ENCODE measurements at places on chromosomes 7 and 10. TPM values are rescaled to one million over a fixed set of nuclear protein-coding genes. Genes with fewer than 3 reads are reported as not detected.

Gene GNAT3
- polyA plus RNA-seq: not detected

Gene PCGF6
- 14.6 TPM for polyA plus RNA-seq

Gene SH3PXD2A
- 25.6 TPM for polyA plus RNA-seq

Gene VWC2
- 1.3 TPM for polyA plus RNA-seq

Gene FAM241B
- polyA plus RNA-seq: 11.4 TPM

Gene LHFPL3
- polyA plus RNA-seq: 5.5 TPM

Gene KCNIP2
- 3.6 TPM for polyA plus RNA-seq

Gene PRLHR
- polyA plus RNA-seq: not detected

Gene RAMP3
- 13.9 TPM for polyA plus RNA-seq

Gene GHRHR
- 0.34 TPM for polyA plus RNA-seq

Gene GALNT11
- 116 TPM for polyA plus RNA-seq

- no peak for DNase-seq
These were observed 180.9 kb downstream of the CDK14 start for GRCh38 chr7:90777041-90777440.

DNA sequence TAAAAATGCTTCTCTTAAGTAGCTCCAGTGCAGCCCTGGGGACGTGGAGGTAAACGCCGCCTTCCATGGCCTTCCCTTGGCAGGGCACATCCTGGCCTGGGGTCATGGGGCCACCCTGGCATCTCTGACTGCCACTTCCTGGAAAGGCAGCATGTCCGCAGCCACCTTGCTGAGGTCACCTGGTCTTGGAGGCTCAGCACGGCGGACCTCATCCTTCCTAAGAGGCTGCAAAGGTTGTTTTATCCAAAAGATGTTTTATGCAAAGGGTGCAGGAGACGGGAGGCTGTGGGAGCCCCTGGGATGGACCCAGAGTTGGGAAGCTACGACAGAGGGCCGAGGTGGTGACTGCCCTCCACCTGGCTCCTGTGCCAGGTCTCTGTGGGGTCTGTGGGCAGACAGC, 106.0 kb downstream of the TCERG1L start:
- DNase-seq: no peak

DNA sequence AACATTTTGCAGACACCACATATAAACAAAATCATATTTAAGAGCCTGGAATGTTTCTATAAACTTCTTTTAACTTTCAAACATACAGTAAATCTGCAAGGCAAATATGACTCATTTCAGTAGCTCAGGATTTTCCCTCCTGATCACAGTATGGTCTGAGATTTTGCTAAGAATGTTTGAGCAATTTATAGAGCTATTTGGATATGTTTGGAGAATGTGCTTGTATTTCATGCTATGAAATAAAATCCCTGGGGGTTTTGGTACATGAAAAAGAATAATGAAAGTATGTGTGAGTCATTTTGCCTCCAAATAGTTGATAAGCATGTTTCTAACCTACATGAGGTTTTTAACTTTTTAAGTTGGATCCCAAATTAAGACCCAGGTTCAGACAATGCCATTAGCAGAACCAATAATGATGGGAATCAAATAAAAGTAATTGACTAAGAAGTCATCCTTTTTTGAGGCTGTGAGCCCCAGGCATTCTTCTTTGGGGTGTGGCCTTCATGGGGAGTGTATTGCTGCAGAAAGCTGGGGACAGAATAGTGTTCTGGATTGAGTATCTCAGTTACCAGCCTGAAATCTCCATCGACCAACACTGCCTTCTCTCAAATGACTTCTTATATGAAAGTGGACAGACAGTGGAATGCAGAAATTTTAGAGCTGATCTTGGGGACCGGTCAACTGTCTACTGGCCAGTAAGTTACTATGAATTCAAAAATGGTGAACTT, 66.1 kb upstream of the AGBL3 start:
- no peak for DNase-seq

DNA sequence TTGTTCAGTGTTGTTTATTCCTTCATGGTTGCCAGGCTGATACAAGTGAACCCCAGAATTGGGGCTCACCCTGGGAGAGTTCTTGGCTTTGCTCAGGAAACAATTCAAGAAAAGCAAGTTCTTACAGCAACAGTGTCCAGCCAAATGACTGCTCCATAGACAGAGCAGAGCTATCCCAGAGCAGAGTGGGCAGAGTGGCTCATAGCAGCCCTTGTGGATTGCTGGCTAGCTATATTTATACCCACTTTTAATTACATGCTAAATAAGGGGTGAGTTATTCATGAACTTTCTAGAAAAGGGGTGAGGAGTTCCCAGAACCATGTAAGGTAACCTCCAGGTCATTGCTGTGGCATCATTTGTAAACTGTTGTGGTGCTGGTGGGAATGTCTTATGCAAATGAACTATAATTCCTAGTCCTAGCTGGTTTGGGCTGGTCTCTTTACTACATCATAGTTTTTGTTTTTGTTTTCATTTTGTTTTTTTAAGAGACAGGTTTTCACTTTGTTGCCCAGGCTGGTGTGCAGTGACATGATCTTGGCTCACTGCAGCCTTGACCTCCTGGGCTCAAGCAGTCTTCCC, 59.9 kb upstream of the HBP1 start:
- no peak for DNase-seq

DNA sequence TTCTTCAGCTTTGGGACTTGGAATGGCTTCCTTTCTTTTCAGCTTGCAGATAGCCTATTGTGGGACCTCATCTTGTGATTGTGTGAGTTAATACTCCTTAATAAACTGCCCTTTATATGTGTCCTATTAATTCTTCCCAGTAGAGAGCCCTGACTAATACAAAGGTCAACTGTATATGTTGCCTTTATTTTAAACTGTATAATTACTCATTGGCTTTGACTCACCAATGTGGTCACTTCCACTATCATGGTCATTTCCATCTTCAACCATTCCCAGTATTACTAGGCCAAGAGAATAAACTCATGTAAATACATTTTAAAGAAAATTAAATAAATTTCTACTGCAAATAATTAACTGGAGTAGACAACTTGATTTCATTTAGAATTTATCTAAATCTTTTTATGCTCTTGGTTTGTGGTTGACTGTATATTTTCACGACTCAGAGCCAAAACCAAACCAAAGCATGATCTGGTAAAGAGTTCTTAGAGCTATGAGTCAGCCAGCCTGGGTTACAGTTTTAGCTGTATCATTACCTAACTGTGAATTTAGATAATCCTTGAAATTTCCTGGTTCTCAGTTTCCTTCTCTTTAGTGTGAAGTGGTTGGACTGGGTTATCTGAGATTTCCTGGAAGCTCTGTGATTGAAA, 188.4 kb downstream of the PPP1R3A start:
- DNase-seq: no peak

DNA sequence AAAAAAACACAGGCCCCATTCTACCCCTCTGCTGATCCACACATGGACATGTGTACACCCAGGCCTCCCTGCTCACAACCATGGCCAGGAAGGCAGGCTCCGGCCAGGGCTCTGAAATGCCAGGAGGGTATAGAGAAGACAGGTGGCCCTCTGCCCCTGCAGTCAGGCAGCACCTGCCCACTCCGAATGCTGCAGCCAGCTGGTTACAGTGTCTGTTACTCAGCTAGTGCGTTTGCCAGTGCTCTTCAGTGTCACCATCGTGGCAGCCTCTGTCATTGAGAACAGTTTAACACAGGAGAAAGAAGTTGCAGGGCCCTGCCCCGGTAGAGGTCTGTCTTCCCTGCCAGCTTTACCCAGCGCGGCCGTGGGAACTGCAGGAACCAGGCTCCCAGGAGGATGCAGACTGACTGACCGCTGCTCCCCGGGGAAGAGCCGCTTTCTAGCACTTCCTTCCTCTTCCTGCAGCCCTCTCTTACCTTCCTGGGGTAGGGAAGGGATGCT, 128.8 kb upstream of the FAM20C start:
- DNase-seq: no peak

DNA sequence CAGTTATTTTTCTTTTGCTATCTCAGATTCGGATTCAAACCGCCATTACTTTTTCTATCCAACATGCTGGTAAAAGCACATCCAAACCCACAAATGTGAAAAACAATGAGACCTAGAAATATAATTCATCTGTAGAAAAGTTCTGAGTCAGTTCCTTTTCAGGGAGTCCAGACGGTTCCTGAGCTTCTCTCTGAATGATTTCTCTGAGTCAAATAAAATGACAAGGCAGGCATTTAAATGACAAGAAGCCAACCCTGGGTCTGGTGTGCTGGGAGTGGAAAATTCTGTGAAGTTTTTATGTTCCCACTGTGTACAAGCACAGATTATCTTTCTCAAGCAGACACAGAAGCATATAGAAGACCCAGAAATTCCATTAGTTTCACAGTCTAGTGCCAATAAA, 96.3 kb upstream of the ANKRD1 start:
- DNase-seq: no peak

DNA sequence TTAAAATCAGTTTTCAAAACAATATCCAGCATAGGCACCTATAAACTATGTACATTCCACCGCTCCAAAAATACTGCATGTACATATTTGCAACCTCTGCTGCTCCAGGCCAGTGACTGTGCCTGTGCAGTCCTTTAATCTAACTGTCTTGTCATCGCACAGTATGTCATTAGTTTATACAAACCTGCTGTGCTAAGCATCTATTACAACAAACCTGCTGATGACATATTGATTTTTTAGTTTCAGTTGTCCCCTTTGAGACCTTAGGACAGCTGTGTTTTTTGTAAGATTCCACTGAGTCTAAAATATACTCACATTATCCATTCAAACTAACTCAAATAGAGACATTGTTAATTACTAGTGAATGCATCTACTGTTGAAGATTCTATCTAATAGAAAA, 33.1 kb downstream of the SEMA3C start:
- no peak for DNase-seq

DNA sequence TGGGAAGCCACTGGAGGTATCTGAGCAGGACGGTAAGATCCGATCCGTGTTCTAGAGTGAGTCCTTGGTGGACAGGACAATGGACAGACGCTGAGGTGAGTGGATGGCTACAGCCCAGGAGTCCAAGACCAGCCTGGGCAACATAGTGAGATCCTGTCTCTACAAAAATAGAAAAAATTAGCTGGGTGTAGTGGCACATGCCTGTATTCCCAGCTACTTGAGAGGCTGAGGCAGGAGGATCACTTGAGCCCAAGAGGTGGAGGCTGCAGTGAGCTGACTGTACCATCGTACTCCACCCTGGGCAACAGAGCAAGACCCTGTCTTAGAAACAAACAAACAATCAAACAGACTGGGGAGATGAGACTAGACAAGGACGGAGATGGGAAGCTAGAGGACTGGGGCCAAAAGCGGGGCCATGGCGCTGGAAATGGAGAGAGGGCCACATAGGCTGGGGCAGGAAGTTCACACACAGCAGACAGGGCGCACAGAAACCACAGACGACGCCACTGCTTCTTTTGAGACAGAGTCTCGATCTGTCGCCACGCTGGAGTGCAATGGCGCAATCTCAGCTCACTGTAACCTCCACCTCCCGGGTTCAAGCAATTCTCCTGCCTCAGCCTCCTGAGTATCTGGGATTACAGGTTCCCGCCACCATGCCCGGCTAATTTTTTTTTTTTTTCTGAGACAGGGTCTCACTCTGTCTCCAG, 24.7 kb downstream of the DAGLB start:
- no peak for DNase-seq

GRCh38 chr7:17230099-17230807, 68.2 kb upstream of the AHR start:
- no peak for DNase-seq

DNA sequence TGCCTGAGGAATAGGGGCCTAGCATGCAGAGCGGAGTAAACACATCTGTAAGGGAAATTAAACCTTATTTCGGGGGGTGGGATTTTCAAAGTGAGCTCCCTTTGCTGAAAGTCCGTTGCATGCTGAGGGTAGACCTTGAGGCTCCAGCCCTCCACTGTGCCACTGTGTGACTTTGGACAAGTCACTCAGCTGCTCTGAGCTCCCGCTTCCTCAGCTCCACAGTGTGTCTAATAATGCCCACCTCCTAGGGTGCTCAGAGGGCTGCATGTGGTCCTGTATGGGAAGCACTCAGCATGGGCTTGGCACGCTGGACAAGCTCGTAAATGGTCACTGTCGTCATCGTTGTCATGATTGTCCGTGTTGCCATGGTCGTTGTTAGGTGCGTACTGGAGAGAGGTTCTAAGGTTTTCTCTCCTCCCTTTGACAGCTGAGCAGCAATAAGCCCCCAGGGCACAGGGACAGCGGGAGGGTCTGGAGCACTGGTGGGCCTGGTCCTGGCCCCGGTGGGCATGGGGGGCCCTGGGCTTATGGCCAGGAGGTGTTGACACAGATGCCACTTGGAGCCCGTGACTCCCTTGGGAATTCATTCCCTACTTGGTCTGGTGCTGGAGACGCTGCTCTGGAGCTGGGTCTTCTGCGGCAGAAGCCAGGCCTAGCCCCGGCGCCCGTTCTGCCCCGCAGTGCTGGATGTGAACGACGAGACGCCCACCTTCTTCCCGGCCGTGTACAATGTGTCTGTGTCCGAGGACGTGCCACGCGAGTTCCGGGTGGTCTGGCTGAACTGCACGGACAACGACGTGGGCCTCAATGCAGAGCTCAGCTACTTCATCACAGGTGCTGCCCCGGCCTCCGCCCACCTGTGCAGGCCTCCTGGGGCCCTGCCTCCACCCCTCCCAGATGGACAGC, 13.1 kb downstream of the C10orf105 start:
- DNase-seq: no peak

DNA sequence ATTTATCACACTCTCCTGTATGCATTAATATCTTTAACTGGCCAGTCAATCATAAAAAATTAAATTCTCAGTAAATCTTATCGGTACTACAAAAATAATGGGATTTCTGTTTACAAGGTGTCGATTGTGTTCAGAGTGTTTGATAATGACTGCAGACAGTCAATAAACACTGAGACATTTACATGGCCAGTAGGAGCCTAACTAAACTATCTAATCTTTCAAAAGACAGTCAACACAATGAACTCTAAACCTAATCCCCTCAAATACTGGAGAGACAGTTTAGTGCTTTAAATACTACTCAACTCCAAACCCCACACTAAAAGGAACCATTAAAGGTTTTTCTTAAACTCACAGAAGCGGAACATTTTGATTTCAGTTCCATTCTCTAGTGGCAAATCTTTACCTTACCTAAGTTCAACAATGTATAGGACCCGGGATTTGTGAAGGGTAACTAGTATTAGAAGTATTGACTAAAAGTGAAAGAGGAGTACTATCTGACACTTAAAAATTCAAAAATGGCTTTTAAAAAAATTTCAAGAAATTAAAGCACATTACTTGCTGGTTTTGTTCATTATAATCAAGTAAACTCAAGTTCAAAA, 37.3 kb upstream of the EXOC6 start:
- DNase-seq: no peak

GRCh38 chr7:28316489-28316888, 95.8 kb upstream of the CREB5 start:
- DNase-seq: no peak
